ENCODE measurements at places on chromosomes 12 and 14. TPM values are rescaled to one million over a fixed set of nuclear protein-coding genes. Genes with fewer than 3 reads are reported as not detected.

DNA sequence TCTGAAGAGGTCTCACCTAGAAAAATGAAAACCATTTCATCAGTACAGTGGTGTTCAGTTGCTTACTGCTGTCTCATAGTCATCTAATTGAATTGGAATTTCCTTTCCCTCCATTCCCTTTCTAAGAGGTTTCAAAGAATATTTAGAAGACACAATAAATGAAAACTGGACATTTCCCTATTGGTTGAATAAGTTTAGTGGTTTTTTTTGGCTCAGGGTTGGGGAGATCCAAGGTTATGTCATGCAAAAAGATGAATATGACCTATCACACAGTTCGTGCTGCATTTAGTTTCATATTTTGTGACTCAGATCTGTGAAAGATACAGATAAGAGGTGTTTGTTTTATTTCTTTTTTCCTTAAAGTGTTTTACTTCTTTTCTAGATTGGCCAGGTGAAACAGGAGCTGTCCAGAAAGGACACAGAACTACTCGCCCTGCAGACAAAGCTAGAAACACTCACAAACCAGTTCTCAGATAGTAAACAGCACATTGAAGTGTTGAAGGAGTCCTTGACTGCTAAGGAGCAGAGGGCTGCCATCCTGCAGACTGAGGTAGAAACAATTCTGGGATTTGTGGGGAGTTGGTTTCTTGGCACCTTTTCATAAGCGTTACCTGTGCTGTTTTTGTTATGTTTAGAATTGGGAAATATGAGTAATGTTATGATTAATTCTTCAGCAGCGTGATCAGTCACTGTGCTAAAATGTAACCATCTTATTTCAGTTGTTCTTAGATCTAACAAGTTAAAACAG lies 124.6 kb downstream of the ERC1 start:
- DNase-seq = peak; percentile 56

DNA sequence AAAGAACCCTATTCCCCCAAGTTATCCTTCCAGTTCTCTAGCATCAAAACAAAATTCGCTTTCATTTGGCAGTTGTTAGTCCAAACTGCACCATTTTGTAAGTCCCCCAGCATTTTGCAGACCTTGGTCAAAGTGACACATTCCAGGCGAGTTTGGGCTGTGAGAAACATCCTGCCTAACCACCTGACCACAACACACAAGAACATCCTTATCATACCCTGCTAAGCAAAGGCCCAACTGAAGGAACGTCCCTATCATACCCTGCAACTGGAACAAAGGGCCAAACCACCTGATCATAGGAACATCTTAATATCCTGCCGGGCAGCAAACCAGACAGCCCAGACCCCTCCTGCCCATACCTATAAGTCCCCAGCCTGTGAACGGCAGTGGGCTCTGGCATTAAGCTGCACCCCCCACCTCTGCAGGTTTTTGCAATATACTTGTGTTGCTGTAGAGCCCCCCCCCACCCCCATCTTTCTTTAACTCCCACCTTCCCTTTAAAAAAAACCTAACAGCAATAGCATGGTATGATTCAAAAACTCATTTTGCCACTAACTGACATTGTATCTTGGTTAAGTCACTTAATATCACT lies 2.7 kb downstream of the PCNX4 start:
- DNase-seq = peak; percentile 90

- DNase-seq = no peak
Observed at GRCh38 chr12:51265024-51265423, 5.2 kb downstream of the SMAGP start.

KRT73 gene
- total RNA-seq = not detected

DNA sequence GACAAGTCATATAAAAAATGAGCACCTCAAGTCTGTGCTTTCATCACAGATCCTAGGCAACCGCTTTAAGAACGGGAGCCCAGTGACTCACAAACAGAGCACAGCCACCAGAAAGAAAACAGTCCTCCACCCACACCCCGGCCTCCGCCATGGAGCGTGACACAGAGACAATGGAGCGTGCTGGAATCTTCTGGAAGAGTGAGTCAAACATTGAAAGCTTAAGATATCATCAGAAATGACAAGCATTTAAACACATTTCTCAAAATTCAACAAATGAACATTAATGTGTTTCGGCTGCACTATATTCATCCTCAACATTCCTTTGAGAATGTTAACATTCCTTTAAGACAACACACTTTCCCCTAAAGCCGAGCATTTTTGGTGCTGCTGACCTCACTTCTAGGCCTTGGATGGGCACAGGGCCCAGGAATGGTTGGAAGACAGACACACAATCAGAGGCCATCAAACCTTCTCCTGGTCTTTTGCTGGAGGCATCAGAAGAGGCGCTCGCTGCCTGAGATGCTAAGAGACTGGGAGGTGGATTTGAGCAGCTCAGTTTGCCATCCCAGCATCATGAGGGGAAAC lies 23.6 kb upstream of the TMEM132D start:
- DNase-seq = no peak

PAH gene
- not detected for total RNA-seq

- no peak for DNase-seq
Observed at GRCh38 chr14:85402569-85403162, 127.3 kb upstream of the FLRT2 start.

GRCh38 chr14:55926007-55926406 lies 192.2 kb upstream of the PELI2 start:
- DNase-seq = no peak

DNA sequence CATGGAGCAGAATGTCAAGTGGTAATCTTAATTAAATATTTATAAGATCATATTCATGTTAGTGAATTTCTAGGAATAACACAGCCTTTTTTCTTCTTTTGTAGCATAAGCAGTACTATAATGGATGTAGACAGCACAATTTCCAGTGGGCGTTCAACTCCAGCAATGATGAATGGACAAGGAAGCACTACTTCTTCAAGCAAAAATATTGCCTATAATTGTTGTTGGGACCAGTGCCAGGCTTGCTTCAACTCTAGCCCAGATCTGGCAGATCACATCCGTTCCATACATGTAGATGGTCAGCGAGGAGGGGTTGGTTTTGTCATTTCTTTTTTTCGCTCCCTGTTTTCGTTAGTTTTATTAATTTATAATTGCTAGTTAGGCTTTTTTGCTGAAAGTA lies 23.1 kb downstream of the AEBP2 start:
- DNase-seq = no peak

CLMN gene
- total RNA-seq = 2.8 TPM

DNA sequence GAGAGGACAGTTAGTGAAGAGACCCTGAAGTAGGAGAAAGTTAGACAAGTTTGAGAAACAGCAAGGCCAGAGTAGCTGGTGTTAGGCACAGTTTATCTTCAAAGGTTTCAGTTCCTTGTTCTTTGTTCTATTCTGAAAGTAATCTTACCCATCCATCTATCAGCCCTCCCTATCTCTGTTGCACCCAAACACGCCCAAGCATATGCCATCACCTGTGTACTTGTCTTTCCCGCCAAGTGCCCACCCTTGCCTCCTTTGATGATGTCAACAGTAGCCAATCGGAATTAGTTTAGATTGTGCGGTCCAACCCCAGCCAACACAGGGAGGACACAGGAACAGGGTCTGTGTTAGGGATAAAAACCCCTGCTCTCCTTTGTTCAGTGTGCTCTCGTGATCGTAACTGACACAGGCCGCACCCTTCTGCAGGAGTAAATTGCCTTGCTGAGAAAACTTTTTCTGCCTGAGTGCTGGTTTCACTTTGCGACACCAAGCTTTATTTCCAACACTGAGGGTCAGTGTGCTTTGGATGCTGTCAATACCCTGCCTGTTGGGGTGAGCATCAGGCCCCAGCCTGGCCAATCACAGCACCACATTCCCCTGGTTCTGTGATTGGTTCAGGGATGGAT lies 4.7 kb upstream of the TMEM229B start:
- no peak for DNase-seq

SSPN gene
- total RNA-seq = 4.1 TPM

IL31 gene
- total RNA-seq = not detected

DNA sequence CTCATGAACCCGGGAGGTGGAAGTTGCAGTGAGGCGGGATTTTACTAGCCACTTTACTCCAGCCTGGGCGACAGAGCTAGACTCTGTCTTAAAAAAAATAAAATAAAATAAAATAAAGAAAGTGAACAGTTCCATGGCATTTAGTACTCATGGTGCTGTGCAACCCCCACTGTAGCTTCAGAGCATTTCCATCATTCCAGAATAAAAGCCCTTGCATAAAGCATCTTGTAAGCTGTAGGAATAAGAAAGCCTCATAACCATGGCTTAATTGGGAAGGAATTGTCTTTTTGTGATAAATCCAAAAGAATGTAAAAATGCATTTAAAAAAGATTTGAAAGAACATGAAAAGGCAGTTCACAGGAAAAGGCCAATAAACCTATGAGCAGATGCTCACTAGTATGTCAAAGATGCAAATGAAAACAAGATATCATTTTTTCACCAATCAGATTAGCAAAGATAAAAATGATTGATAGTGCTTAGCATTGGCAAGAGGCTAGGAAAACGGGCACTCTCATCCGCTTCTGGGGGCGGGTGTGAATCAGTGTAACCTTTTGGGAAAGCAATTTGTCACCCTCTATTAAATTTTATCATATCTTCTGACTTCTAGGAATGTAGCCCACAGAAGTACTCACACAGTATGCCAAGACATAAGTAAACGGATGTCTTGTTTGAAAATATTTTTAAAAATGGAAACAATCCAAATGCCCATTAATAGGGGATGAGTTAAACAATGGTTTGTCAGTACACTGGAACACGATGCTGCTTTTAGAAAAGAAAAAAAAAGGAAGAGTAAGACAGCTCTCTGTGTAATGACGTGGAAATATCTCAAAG lies 46.6 kb downstream of the CFAP251 start:
- DNase-seq = peak; percentile 77

PARP2 gene
- total RNA-seq = 25.4 TPM

GRCh38 chr14:74350211-74350927 lies 2.1 kb downstream of the VRTN start:
- DNase-seq = no peak

Measured in M059J (cell line).